ENCODE measurements at places on chromosomes 7 and 10.
A peak's percentile ranks its signal among the peaks of the same experiment; 100 is the strongest.

DNA sequence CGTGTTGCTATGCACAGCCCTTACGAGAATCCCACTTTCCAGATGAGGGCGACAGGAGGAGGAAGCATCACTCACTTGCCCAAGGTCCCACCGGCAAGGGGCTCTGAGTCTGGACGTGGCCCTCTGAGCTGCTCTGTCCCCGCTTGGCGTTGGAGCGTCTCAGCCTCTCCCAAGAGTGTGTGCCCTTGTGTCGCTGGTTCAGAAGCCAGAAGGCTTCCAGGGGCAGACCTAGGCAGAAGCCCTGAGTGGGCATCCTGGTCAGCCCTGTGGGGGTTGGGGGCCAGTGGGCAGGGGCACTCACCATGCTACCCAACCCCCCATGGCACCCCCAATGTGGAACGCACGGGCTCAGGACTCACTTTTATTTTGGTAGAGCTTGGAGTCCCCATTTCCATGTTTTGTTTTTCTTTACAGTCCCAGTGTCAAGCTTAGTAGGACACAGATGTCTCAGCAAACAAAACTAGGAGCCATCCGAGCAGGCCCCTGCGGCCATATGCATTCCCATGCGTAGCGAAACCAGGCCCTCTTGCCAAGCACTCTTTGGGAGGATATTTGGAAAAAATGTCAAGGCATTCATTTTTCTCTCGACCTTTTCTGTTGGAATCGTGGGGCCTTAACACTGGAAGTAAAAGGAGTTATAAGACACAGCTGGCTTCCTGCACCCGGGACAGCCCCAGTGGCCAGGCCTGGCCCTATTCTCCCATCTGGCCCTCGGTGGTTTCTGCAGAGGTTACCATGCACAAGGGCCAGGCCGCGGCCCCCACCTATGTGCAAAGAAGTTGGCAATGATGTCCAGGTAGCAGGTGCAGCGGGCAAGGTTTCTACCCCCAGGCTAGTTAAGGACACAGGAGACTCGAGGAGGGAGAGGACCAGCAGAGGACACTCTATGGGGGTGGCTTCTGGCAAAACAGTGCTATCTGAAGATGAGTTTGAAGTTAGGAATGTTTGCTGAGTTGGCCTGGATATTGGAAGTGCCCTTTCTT, 97.0 kb downstream of the LHPP start:
- DNase-seq: no peak

- no peak for DNase-seq
These were observed 45.8 kb upstream of the BTBD16 start for GRCh38 chr10:122225330-122225729.

DNA sequence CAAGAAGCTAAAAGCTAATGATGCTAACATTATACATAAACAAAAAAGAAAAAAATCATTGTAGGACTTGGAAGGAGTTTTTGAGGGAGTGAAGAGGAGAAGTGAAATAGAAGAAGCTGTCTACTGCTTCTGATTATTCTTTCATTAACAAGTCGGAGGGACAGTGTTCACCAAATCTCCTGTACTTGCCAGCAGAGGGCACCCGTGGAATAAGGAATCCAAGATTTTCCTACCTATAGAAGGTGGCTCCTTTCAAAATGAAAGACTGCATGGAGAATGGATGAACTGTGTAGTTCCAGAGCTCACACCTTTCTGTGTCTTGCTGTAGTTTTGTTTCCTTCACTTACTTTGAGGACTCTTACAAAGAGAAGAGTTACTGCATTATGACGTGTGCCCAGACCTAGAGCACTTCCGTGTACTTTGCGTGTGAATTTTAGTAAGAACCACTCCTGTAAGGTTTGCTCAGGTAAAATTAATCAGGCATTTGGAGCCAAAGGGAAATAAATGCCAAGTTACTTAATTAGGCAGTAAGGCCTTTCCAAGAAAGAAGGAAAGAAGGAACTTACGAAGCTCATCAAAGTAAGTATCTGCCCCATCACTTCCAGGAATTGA, 145.1 kb downstream of the SEMA3D start:
- peak; percentile 66 for DNase-seq

DNA sequence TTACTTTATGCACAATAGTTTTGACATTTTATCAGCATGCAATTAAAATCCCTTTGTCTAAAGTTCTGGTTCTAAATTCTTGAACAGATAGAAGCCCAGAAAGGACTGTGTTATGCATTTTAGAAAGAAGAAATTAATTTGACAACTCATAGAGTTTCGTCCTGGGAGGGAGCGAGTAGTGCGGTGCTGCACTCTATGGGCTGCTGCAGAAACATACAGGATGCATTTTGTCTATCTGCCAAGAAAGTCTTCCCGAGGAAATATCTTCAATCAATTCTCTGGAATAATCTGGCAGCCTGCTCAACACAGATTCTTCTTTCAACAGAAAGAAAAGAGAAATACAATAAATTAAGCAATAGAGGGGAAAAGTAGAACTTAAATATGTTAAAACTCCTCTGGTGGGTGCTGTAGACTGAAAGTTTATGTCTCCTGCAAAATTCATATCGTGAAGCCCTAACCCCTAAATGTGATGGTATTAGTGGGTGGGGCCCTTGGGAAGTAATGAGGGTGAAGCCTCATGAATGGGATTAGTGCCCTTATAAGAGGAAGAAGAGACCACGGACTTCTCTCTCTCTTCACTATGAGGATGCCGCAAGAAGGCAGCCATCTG, 39.0 kb upstream of the IFRD1 start:
- DNase-seq: no peak

DNA sequence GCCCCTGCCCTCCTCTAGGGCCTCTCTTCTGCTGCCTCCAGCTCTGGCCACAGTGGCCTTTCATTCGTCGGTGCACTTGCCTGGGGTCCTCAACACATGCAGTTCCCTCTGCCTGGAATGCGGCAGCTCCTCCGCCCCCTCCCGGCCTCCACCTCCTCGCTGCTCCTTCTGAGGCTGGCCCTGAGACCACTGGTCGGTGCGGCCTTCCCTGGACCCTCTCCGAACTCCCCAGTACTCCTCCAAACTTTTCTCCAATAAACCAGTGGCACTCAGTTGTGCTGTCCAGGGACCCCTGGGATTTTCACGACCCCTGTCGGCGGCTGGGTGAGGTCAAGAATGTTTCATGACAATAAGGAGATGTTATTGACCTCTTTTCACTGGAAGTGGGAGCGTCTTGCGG, 53.5 kb downstream of the BMS1 start:
- no peak for DNase-seq

DNA sequence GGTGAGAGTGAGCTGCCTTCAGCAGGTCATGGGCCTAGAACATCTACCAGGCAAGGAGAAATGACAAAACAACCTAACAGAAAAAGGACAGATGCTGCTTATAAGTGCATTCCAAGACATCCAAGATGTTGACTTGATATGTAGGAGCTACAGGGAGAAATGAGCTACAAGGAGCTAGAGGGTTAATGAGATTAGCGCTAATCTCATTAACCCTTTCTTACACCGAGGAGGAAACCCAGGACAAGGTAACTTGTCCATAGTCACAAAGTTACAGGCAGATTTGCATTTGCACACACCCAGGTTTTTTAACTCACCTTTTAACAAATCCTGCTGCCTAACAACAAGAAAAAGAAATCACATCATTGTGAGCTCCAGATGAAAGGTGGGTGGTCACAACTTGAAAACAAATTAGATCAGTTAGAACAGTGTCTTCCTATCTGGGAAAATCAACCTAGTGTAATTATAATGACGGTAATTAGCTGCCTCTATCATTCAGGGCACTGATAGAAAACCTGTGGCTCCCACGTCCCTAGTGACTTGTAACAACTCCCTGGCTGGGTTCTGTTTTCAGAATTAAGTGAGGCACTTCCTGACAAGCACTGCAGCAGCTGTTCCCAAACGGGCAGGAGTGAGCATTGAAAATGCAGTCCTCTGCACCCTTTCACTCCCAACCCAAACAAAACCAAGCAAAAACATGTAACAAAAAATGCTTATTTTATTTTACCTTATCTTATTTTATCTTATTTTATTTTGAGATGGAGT, 5.7 kb downstream of the KIAA1549 start:
- DNase-seq: peak; percentile 7

DNA sequence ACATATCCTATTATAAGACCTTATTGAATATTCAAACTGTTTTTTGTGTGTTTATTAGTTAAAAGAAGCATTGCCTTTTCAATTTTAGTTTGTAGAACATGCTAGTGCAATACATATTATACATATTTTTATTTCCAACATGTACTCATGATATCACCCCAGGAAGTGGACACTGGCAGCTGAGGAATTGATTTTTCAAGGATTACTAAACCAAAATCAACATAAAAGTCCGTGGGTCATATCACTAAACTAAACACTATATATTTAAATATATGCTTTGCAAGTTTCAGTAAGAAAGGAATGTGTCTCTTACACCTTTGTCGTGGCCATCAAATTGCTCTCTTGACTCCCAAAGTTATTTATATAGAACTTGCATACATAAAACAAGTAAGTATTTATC, 185.2 kb downstream of the AGMO start:
- no peak for DNase-seq

- no peak for DNase-seq
These were observed 7.7 kb downstream of the AGMO start for GRCh38 chr7:15554081-15554480.

DNA sequence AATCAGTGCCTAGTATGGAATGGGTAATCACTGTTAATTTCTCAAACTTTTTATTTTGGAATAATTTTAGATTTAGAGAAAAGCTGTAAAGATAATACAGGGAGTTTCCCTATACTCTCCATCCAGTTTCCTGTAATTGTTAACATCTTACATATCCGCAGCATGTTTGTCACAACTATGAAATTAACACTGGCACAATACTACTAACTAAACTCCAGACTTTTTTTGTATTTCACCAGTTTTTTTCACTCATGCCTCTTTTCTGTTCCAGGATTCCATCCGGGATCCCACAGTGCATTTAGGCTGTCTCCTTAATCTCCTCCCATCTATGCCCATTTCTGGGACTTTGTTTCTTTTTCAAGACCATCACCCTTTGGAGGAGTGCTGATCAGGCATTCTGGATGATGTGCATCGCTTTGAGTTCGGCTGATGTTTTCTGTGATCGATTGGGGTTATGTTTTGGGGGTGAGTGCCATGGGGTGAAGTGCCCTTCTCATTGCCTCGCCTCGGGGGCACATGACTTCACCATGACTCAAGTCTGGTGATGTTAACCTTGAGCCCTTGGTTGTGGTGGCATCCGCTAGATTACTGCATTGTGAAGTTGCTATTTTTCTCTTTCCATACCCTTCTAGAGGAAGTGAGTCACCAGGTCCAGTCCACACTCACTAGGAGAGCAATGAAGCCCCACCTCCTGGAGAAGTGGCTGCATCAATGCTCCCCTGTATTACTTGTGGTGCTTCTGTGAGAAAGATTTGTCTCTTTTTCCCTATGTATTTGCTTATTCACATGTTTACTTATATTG, 43.9 kb upstream of the GRB10 start:
- no peak for DNase-seq

DNA sequence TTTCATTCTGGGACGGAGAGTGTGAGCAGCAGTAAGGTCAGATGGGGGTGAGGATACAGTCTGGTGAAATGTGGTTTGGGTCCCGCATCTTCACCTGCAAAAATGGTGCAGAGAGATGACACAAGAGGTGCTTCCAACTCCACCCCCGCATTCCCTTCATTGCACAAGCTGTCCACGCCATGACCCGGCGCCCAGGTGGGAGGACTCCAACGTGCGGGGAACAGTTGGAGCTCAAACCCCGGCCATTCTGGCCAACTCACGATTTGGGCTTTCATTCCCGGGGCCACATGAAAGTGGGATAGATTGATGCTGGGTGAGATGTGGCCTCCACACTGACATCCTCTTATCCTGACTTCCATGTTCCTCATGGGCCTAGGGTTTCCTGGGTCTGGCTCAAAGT, 34.6 kb upstream of the ZNF273 start:
- DNase-seq: no peak

GRCh38 chr7:12951397-12951801, 264.0 kb downstream of the ARL4A start:
- DNase-seq: no peak
